ENCODE measurements at places on chromosomes 4 and X. TPM values are rescaled to one million over a fixed set of nuclear protein-coding genes. Genes with fewer than 3 reads are reported as not detected.

LGI2 gene
- 13.7 TPM for total RNA-seq

DNA sequence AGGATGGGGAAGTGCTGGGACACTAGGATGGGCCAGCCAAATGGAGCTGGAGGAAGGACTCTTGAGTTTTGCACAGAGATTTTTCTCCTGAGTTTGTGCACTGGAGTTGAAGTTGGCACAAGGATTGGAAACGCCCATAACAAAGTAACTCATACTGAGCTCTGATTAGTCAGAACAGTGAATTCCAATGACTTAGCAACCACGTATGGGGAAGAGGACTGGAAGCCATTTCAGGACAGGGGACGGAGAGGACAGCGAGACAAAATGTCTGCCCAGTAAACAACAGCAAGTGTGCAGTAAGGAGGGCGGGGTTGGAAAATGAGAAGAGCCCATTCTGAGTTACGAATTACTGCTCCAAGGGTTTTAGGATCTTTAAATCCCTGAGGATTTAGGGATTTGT is 5.9 kb downstream of the RIPPLY1 start:
- H3K27me3 ChIP-seq = no peaks in the 10 kb centered on the region
- no peaks in the 10 kb centered on the region for H3K36me3 ChIP-seq
- DNase-seq = no peak
- H3K27ac ChIP-seq = no peak overlapping the region

- DNase-seq = no peak
- no peaks in the 10 kb centered on the region for H3K27me3 ChIP-seq
- no peak overlapping the region for H3K27ac ChIP-seq
- no peak overlapping the region for H3K4me3 ChIP-seq
Measured at GRCh38 chr4:77117721-77118120, 39.3 kb upstream of the CCNG2 start.

- H3K4me1 ChIP-seq = no peaks in the 10 kb centered on the region
- no peaks in the 10 kb centered on the region for H3K36me3 ChIP-seq
- H3K27ac ChIP-seq = no peak overlapping the region
- DNase-seq = no peak
- no peak overlapping the region for H3K4me3 ChIP-seq
Measured at GRCh38 chrX:70280573-70280972, 1.4 kb upstream of the RAB41 start.

CNGA1 gene
- total RNA-seq = 5.5 TPM

AR gene
- 17.9 TPM for total RNA-seq

DNA sequence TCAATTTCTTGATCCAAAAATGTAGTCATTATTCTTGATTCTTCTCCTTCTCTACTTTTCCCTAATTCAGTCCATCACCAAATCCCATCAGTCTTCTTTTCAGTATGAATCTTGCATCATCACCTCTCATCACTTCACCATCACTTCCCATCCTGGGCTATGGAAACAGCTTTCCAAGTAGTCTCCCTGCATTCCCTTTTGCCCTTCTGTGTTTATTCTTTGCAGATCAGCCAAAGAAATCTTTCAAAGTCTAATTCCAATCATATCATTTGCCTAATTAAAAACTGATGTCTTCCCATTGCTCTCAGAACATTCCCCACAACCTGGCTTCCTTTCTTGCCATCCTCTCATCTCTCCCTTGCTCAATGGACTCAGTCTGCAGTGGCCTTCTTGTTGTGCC is 201.7 kb upstream of the ADAMTS3 start:
- no peak overlapping the region for H3K4me3 ChIP-seq
- no peaks in the 10 kb centered on the region for H3K36me3 ChIP-seq
- H3K4me1 ChIP-seq = no peaks in the 10 kb centered on the region
- H3K27me3 ChIP-seq = no peaks in the 10 kb centered on the region
- no peak for DNase-seq
- no peak overlapping the region for H3K27ac ChIP-seq

GRCh38 chr4:87360338-87360935 is 30.6 kb downstream of the HSD17B11 start:
- H3K4me1 ChIP-seq = no peaks in the 10 kb centered on the region
- DNase-seq = no peak
- H3K27ac ChIP-seq = no peak overlapping the region
- no peak overlapping the region for H3K4me3 ChIP-seq
- H3K27me3 ChIP-seq = no peaks in the 10 kb centered on the region

NPY5R gene
- total RNA-seq = 2.0 TPM

GRCh38 chrX:102985192-102985591 is 48.1 kb downstream of the RAB40AL start:
- no peaks in the 10 kb centered on the region for H3K36me3 ChIP-seq
- H3K4me3 ChIP-seq = no peak overlapping the region
- H3K27ac ChIP-seq = no peak overlapping the region
- H3K4me1 ChIP-seq = no peaks in the 10 kb centered on the region

- DNase-seq = peak; percentile 90
- no peaks in the 10 kb centered on the region for H3K36me3 ChIP-seq
- no peaks in the 10 kb centered on the region for H3K4me1 ChIP-seq
- peak within 1 kb of the TSS; percentile 72 for H3K4me3 ChIP-seq
- H3K27ac ChIP-seq = no peak within 1 kb of the TSS
Measured at GRCh38 chrX:49171752-49172279, at the start of gene PLP2. Gene PLP2, plus strand, starts transcription at chrX:49171898. Its CDS starts 103 bp downstream, at chrX:49172001.

FRAS1 gene
- total RNA-seq = 1.4 TPM

GRCh38 chr4:165383591-165384073 is 4.8 kb downstream of the CPE start:
- H3K27ac ChIP-seq = peak overlapping the region; percentile 55
- H3K4me3 ChIP-seq = peak overlapping the region; percentile 46
- no peak for DNase-seq
- peaks cover 7% of the 10 kb centered on the region for H3K4me1 ChIP-seq

DNA sequence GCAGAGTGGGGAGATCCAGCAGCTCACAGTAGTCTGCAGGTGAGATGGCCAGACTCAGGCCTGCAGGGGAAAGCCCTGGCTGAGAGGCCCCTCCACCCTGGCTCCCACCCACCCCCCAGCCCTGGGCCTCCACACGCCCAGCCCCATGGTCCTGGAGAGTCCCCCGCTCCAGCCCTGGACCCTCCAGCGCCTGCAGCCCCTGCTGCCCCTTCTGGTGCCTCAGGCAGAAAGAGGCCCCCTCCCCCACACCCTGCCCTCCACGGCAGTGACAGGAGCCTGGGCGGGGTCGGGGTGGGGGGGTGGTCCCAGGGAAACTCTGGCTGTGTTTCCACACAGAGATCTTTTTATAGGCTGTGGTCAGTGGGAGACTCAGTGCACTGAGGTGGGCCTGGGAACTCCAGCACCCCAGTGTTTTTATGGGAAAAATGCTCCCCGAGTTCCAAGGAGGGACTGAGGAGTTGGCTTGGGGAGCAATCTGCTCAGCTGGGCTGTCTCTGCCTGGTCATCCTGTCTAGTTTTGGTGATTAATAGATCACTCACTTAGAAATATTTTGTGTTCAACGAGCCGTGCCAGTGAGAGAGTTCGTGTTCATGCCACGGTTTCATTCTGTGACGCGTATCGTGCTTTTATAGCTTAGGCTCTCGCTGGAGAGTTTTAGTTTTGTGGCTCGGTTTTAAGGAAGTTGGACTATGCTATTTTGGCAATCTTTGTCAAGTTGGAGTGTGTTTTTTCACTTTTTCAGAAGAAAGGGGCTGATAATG is 53.1 kb upstream of the HGFAC start:
- H3K4me1 ChIP-seq = no peaks in the 10 kb centered on the region
- no peaks in the 10 kb centered on the region for H3K27me3 ChIP-seq
- H3K36me3 ChIP-seq = no peaks in the 10 kb centered on the region

IBSP gene
- total RNA-seq = 2.6 TPM

GRCh38 chr4:149690726-149691125 is 124.9 kb downstream of the IQCM start:
- no peaks in the 10 kb centered on the region for H3K4me1 ChIP-seq
- H3K4me3 ChIP-seq = no peak overlapping the region
- no peaks in the 10 kb centered on the region for H3K27me3 ChIP-seq

GRCh38 chr4:24103434-24104157 is 213.7 kb upstream of the PPARGC1A start:
- no peak overlapping the region for H3K4me3 ChIP-seq
- no peaks in the 10 kb centered on the region for H3K36me3 ChIP-seq
- no peak overlapping the region for H3K27ac ChIP-seq
- H3K27me3 ChIP-seq = no peaks in the 10 kb centered on the region
- H3K4me1 ChIP-seq = no peaks in the 10 kb centered on the region

GRCh38 chrX:125810856-125811255 is 355.2 kb downstream of the DCAF12L2 start:
- no peak overlapping the region for H3K4me3 ChIP-seq
- no peaks in the 10 kb centered on the region for H3K4me1 ChIP-seq
- H3K27me3 ChIP-seq = no peaks in the 10 kb centered on the region
- no peak for DNase-seq
- H3K36me3 ChIP-seq = no peaks in the 10 kb centered on the region

GAB3 gene
- total RNA-seq = 5.2 TPM

DNA sequence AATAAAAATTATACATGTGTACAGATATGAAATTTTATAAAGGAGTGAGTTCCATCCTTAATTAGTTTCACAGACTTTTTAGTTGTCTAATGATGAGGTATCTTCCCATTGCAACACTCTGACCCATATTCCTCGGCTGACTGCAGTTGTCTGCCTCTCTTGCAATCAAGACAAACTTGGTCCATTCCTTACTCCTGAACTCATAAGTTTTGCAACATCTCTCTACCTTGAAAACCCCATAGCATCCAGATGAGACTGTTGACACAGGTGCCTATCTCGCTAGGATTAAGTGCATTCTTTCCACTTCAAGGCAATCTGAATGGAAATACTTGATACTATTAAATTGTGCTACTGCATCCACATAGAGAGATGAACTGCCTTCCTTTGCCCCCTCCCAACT is 2.3 kb downstream of the XKRX start:
- no peaks in the 10 kb centered on the region for H3K36me3 ChIP-seq
- no peaks in the 10 kb centered on the region for H3K27me3 ChIP-seq
- DNase-seq = no peak
- H3K4me1 ChIP-seq = no peaks in the 10 kb centered on the region
- H3K4me3 ChIP-seq = no peak overlapping the region

DNA sequence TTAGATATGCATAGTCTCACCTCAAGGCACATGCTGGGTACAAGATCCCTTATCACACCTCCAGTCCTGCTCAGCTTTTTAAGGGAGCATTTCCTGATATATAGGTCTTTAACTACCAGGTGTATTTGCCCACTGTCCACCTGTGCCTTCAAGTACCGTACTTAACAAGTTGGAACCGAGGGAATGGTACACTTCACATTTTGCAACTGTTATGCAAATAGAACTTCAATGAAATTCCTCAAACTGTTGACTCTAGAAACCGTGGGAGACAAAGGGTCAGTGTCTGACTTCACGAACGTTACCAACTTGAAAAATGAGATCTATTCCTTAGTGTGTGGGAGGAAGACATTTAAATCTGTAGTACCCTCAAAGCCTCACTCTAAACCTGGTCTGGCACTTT is 5.2 kb downstream of the TRIM2 start:
- no peak for DNase-seq
- H3K4me1 ChIP-seq = no peaks in the 10 kb centered on the region
- H3K36me3 ChIP-seq = no peaks in the 10 kb centered on the region
- H3K4me3 ChIP-seq = no peak overlapping the region
- H3K27me3 ChIP-seq = no peaks in the 10 kb centered on the region

- peak overlapping the region; percentile 72 for H3K27ac ChIP-seq
- no peaks in the 10 kb centered on the region for H3K27me3 ChIP-seq
- no peak overlapping the region for H3K4me3 ChIP-seq
- peak; percentile 74 for DNase-seq
- no peaks in the 10 kb centered on the region for H3K4me1 ChIP-seq
Measured at GRCh38 chrX:118976599-118977340, 2.4 kb downstream of the LONRF3 start.

DNA sequence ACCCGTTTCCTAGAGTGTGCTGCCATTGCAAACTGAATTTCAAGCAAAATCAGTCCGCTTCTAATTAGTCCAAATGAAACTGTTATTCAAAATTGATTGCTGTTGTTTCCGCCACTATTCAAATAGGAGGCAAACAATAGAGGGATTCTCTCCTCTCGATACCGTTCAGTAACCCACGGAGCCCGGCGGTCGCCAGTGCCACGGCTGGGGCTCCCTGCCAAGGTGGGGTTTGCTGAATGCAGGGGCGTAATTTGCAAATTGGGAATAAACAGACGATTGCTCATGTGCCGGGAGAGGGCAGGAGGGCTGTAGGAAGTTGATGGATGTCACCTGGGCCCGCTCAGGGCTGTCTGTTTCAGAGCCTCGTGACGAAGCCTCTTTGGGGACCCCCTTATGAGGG is 8.8 kb downstream of the ADRA2C start:
- no peak overlapping the region for H3K27ac ChIP-seq
- no peaks in the 10 kb centered on the region for H3K36me3 ChIP-seq
- no peaks in the 10 kb centered on the region for H3K27me3 ChIP-seq
- H3K4me1 ChIP-seq = no peaks in the 10 kb centered on the region
- DNase-seq = no peak

ZCCHC13 gene
- not detected for total RNA-seq

DNA sequence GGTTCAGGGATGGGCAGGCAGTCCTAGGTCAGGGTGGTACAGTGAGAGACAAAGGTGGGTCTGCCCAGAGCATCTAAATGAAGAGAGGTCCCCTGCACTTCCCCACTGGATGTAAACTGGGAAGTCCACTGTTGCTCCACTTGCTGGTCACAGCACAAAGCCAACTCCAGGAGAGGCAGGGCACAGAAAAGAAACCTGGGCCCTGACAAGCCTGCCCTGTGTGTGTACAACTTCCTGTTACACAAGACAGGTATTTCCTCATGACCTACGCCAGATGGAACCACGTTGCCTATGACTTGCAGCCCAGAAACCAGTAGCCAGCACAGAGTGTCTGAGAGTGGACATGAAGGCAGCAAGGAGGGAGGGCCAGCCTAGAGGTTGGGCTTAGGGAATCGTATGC is 161.8 kb downstream of the SH3KBP1 start:
- no peaks in the 10 kb centered on the region for H3K27me3 ChIP-seq
- no peak for DNase-seq
- H3K4me3 ChIP-seq = no peak overlapping the region
- H3K36me3 ChIP-seq = no peaks in the 10 kb centered on the region
- no peak overlapping the region for H3K27ac ChIP-seq

DNA sequence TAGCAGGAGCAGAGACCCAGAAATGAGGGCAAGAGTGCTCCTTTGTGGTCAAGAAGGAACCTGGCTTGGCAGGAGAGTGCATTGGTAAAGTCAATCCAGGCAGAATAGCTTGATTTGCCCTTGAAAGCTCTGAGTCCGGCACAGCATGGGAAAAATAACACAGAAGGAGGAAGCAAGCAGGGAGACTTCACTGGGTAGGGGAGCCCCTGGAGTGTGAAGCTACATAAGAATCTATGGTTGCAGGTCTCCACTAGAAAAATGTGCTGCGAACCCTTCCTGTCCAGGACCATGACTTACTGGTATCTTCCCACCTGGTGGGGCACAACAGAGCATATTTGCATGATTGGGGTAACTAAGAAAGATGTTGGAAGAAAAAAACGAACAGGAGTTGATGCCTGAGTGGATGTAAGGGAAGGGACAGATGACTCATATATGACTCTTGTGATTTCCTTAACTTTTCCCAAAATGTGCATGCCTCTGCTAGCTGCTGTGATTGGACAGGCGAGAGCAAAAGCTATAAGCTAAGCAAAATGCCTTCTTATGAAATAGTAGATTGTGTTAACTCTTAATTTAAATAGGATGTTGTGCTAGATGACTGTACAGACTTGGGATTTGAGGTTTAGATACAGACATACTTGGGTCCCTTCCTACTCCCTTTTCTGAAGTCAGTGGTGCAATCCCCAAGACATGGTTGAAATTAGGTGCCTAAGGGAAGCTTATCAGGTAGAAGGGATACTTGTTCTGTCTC is 3.3 kb downstream of the IL13RA1 start:
- no peak overlapping the region for H3K27ac ChIP-seq
- no peaks in the 10 kb centered on the region for H3K4me1 ChIP-seq
- H3K27me3 ChIP-seq = no peaks in the 10 kb centered on the region
- H3K36me3 ChIP-seq = no peaks in the 10 kb centered on the region

All from aorta (tissue), 5 donors.